ENCODE measurements at places on chromosomes 12 and 14.

GRCh38 chr14:59096303-59096702 lies 92.2 kb upstream of the DAAM1 start:
- no peak for DNase-seq

DNA sequence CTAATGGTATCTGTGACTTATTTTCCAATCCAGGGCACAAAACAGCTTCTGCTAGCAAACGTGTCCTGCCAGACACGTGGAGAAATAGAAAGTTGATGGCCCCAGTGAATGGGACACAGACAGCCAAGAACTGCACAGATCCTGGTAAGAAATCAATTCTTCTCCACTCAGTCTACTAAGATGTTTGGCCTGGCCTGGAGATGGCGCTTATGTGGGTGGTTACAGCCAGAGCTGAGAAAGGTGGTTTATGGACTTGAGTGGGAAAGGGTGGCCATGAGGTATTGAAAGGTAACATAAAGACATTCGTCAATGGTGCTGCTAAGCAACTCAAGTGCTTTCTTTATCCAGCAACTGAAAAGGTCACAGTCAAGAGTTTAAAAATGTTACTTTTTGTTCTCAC lies 2.9 kb downstream of the SLC24A4 start:
- no peak for DNase-seq

DNA sequence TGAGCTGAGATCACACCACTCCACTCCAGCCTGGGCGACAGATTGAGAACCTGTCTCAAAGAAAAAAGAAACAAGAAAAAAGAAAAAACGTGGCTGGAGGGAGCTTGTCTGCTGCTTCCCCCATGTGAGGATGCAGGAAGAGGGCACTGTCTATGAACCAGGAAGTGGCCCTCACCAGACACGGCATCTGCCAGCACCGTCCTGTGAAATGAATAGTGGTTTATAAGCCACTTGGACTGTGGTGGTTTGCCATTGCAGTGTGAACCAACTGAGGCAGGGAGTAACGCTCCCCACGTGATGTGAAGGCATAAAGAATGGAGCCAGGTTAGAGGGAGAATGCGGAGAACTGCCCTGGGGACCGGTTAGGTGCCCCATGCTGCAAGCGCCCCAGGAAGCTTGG lies 4.5 kb upstream of the BRF1 start:
- no peak for DNase-seq

GRCh38 chr14:45091710-45092109 lies 7.8 kb downstream of the PRPF39 start:
- DNase-seq = no peak

GRCh38 chr12:79067977-79068376 lies 203.4 kb downstream of the SYT1 start:
- no peak for DNase-seq

- DNase-seq = no peak
These were observed 110.7 kb downstream of the WIF1 start for GRCh38 chr12:65010437-65010836.
